ENCODE measurements at places on chromosomes 2 and 18.

GRCh38 chr18:71238974-71239624 is 950.3 kb downstream of the SOCS6 start:
- DNase-seq = no peak

DNA sequence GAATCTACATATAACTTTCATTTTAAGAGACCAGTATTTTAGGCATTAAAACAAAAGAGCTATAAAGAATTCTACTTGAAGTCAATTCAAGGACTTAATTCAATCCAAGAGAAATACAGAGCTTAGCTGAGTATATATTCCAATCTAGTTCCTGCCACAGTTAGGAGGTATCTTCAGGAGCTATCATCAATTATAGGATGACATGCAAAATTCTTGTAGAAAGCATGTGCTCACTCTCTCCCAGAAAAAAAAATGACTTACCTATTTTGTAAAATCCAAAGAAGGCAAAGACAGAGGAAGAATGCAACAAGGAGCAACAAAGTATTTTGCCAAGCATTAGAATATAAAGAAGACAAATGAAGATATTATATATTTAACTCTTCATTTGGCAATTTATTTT is 31.8 kb upstream of the CFAP36 start:
- DNase-seq = no peak

GRCh38 chr18:13614641-13615288 is 111.6 kb downstream of the FAM210A start:
- no peak for DNase-seq

- DNase-seq = no peak
Observed at GRCh38 chr18:46322941-46323340, 218.8 kb downstream of the HAUS1 start.

GRCh38 chr18:48171490-48172188 is 237.5 kb downstream of the ZBTB7C start:
- no peak for DNase-seq

DNA sequence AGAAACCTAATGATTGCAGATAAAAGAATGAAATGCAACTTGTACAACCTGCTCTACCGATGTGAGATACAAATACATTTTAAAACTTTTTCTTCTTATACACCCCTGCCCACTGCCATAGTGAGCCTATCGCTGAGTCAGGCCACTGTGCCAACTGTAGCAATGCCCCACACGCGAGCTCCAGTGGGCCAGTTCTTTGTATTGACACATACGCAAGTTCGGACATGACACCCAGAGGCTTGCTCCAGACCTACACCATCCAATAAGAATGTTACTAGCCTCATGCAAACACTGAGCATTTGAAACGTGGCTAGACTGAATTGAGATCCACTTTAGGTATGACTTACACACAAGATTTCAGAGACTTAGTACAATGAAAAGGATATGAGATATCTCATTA is 340.1 kb downstream of the ARHGAP15 start:
- DNase-seq = no peak

DNA sequence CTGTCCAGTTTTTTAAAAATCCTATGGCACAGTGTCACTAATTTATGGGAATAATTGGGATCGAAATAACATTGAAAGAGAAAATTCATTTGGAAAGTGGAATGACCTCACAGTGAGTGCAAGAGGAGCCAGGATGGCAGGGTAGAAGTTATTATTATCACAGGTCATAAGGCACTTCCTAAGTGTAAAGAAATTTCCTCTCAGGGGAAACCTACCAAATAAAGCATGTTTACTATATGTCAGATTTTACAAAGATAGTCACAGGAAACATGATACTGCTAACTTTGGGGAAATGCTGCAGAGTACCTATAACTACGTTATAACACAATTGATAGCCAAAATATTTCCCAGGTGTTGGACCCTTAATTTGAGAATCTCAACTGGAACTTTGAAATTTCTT is 226.3 kb upstream of the SMAD7 start:
- no peak for DNase-seq

GRCh38 chr2:169185711-169186110 is 116.3 kb downstream of the DHRS9 start:
- no peak for DNase-seq

- no peak for DNase-seq
Observed at GRCh38 chr18:22260208-22260820, 90.9 kb downstream of the GATA6 start.

GRCh38 chr2:237022533-237022932 is 63.2 kb upstream of the COPS8 start:
- no peak for DNase-seq

GRCh38 chr2:137168552-137168951 is 403.2 kb downstream of the THSD7B start:
- DNase-seq = no peak

GRCh38 chr2:238954841-238955591 is 107.1 kb downstream of the TWIST2 start:
- DNase-seq = no peak

DNA sequence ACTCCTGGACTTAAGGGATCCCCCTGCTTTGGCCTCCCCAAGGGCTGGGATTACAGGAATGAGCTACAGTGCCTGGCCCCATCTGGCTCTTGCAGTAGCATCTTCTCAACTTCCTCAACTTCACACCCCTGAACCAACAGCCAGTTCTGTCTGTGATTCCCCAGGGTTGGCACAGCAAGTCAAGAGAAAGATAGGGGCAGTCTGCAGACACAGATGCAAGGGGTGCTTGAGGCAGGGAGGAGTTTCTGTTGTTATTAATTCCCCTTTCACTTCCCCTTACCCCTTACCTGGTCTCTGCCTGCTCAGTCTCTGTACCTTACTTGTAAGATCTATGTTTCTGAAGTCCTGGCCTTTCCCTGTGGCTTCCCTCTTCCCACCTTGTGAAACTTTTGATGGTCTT is 54.1 kb upstream of the MEX3C start:
- DNase-seq = no peak

- no peak for DNase-seq
Observed at GRCh38 chr2:147198651-147199171, 646.1 kb upstream of the ACVR2A start.

DNA sequence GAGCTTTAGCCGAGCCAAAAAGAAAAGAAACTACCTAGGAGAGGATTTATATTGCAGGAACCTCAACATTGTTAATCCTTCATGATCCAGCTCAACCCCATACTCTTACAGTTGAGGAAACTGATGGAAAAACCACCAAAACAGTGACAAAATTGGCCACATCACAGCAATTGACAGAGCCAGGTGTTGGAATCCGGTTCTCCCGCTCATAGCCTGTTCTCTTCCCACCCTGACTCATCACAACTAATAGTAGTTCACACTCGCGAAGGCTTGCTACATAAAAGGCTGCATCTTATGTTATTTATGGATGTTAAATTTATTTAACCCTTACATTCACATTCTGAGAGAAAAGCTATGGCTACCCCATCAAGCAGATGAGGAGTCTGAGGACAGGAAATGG is 33.7 kb downstream of the SLC9A4 start:
- no peak for DNase-seq

DNA sequence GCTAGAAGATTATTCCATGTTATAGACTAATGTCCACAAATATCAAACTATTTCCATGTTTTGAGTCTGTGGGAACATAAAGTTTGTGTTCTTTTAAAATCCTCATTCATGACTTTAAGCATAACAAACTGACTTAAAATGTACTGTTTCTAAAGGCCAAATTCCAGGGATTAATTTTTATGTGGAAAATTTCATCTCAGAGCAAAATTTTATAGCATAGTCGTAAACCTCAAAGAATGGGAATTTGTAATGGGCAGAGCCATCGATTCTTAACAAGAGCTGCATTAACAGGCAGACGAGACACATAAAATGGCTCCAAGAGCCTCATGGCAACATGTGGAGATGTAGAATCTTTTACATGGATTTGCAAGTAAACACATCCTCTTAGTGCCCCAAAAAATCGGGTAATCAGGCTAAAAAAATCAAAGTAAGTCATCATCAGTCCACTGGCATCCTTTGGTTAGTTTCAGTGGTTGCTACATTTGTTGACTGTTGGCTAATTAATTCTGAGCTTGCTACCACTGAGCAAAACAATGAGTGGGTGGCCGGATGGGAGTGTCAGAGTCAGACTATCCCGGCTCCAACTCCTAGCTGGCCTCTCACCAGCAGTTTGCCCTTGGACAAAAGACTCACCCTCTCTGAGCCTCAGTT is 119.6 kb downstream of the FAM210A start:
- DNase-seq = no peak

DNA sequence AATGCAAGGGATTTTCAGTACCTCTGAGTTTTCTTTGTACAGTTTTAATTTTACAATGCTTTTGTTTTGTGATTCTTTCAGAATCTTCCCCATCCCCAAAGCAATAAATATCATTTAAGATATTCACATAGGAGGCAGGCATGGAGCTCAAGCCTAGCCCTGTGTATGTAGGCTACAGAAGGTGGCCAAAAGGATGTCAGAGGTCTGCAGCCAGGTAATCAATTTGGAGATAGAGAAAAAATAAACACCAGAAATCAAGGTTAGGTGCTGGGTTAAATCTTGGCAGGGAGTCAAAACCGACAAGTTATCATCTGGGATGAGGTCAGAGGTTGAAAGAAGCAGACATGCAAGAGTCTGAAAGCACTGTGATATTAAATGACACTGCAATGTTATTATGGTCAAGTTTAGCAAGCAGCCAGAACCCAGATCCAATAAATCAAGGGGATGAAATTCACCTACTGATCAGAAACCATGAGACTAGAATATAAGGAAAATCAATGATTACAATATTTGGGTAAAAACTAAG is 45.1 kb upstream of the LRP1B start:
- no peak for DNase-seq

- no peak for DNase-seq
Observed at GRCh38 chr2:180759631-180760030, 220.8 kb upstream of the UBE2E3 start.

GRCh38 chr18:49431165-49431962 is 29.1 kb downstream of the DYM start:
- DNase-seq = no peak

- no peak for DNase-seq
Observed at GRCh38 chr2:42364658-42365057, 3.6 kb upstream of the COX7A2L start.

- DNase-seq = peak; percentile 58
Observed at GRCh38 chr2:69893684-69894551, at the start of gene SNRNP27. SNRNP27 (plus strand) TSS chr2:69893956; CDS start chr2:69893985, 29 bp downstream.

- DNase-seq = no peak
Observed at GRCh38 chr2:19274439-19274838, 84.0 kb downstream of the OSR1 start.

- no peak for DNase-seq
Observed at GRCh38 chr18:55000529-55000928, 41.3 kb upstream of the CCDC68 start.

- DNase-seq = no peak
Observed at GRCh38 chr2:236619910-236620612, 50.4 kb downstream of the ACKR3 start.

DNA sequence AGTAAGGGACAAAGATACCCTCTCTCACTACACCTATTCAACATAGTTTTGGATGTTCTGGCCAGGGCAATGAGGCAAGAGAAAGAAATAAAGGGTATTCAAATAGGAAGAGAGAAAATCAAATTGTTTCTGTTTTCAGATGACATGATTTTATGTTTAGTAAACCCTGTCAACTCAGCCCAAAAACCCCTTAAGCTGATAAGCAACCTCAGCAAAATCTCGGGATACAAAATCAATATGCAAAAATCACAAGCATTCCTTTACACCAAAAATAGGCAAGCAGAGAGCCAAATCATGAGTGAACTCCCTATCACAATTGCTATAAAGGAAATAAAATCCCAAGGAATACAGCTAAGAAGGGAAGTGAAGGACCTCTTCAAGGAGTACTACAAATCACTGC is 1130.7 kb upstream of the PIK3C3 start:
- no peak for DNase-seq

DNA sequence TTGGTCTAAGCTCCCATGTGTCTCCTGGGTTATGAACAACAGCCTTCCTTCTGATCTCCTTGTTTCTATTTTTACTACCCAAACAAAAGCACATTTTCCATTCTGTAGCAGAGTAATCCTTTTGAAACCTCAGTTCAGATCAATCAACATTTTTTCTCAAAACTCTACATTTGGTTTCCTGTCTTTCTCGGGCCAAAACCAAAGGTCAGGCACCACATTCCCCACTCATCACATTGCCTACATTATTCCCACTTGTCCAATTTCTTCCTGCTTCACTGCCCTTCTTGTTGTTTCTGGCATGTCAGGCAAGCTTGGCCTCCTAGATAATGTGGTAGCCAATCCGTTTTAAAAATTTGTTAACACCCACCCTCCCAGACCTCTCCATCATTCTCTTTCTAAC is 196.8 kb downstream of the PPP1R1C start:
- no peak for DNase-seq

- DNase-seq = no peak
Observed at GRCh38 chr2:12771154-12771553, 54.4 kb downstream of the TRIB2 start.

GRCh38 chr2:165601065-165601830 is 131.8 kb downstream of the CSRNP3 start:
- DNase-seq = no peak

- DNase-seq = no peak
Observed at GRCh38 chr18:68721681-68722583, 7.0 kb upstream of the TMX3 start.

DNA sequence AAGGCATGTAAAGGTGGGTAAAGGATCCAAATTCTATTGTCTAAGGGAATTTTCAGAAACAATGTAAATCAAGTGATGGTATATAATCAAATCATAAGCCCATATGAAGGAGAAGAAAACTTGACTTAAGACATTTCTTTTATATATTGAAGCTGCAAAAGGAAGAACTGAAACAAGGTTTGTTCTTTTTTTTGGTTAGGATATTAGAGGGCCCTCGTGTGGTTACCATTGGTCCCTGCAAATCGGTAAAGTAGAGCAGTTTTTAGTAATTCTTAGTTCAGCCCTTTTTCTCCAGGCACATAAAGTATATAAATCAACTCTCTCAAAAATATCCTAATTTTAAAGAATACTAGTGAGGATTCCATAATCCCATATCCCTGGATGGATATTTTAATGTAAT is 105.6 kb upstream of the STK17B start:
- no peak for DNase-seq

- no peak for DNase-seq
Observed at GRCh38 chr2:159695795-159696448, 16.4 kb upstream of the MARCHF7 start.

GRCh38 chr2:231701456-231702373 is 6.6 kb upstream of the PTMA start:
- DNase-seq = peak; percentile 19

DNA sequence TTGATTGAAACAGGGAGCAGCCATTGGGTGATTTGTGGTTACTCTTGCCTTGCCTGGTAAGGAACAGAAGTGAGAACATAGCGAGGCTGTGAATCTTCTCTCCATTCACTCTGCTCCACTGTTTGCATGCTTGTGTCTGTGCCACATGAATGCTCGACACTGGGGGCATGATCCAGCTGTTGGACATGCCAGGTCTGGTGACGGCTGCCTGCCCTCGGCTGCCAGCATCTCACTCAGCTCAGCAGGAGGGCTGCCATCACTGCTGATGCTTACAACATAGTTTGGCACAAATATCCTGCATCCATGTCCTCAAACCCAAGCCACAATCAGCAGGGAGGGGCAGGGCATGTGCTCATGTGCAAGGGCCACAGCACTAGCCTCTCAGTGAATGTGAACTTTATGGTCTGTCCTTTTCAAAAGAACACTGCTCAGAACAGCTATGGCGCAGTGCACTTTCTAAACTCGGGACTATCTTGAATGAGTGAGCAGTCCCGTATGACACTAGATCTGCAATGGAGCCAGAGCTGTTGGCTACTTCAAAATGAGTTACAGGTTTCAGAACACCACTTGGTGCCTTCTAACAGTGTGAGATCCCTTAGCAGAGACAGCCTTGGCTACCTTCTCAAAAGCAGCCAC is 126.3 kb downstream of the NRP2 start:
- DNase-seq = no peak

GRCh38 chr18:5057386-5058348 is 139.4 kb downstream of the AKAIN1 start:
- peak; percentile 28 for DNase-seq

- DNase-seq = no peak
Observed at GRCh38 chr2:42359304-42359964, 1.6 kb downstream of the COX7A2L start.

Data from NCI-H526 treated with DMSO at 0.1 percent for 48 hours (cell line).